ENCODE measurements at places on chromosomes 16 and 17. TPM values are rescaled to one million over a fixed set of nuclear protein-coding genes. Genes with fewer than 3 reads are reported as not detected.

GRCh38 chr17:68789203-68789962 lies 165.8 kb downstream of the ABCA8 start:
- no peak for DNase-seq

- DNase-seq: no peak
Measured at GRCh38 chr17:44220213-44221083, 973 bp upstream of the UBTF start.

DNA sequence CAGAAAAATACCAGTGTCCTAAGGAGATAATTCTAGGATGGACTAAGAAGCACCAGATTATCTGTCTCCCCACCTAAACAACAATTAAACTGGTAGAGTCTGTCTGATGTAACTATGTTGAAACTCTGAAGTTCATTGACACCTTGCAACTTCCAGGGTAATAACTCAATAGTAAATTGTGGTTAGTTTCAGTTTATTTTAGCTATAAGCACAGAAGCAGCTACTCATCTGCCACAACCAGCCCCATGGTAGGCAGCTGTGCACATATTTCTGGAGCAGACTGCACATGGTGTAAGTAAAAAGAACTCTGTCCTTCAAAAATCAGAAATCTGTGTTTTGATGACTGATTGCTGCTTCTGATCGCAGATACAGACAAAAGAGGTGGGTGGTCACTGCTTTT lies 852.1 kb downstream of the CDH11 start:
- DNase-seq: no peak

KLHL36 gene
- polyA plus RNA-seq: 30.7 TPM

DNA sequence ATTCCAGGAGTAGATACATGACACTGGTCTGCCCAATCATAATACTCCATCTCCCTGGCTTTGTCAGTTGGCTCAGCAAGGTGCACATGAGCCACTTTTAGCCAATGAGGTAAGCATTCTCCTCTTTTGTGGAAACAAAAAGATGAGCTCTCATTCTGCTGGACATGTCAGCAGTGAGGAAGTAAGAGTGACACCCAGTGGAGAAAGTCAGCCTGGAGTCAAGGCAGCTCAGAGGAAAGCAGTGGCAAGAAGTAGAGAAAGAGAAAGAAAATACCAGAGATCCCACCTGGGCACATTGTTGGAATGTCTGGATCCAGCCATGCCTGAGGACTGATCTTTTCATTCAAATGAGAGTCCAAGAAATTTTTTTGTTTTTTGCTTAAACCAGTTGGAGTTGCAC lies 496.9 kb upstream of the C16orf82 start:
- no peak for DNase-seq

DNA sequence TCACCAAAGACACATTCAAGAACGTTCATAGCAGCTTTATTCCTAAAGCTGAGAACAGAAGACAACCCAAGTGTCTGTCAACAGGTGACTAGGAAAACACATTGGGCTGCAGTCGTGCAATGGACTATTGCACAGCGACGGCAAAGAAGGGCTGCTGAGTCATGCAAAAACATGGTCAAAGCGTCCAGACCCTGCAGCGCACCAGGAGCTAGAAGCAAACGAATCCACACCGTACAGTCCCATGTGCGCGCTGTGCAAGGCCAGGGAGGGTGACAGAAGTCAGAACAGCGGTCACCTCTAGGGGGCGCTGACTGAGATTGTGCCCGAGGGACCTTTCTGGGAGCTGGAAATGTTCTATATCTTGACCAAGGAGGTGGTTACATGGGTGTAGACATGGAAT lies 266.4 kb downstream of the MAF start:
- no peak for DNase-seq

All from left renal cortex interstitium (tissue), 4 donors.